Natural killer cell treated with Interleukin-12 subunit alpha and Interleukin-12 subunit beta and Interleukin-15 and Interleukin-18, amount 100 ng/mL, for 72 hours (primary cell): ENCODE measurements at places on chromosomes 1 and 21. TPM values are rescaled to one million over a fixed set of nuclear protein-coding genes. Genes with fewer than 3 reads are reported as not detected.

The CHRNB2 gene
- not detected for total RNA-seq

The PDZK1IP1 gene
- total RNA-seq = not detected

The GUCA2B gene
- not detected for total RNA-seq

The AK5 gene
- total RNA-seq = not detected

The COL6A1 gene
- total RNA-seq = not detected
